ENCODE measurements at places on chromosomes 5 and 9. TPM values are rescaled to one million over a fixed set of nuclear protein-coding genes. Genes with fewer than 3 reads are reported as not detected.

The SLC6A7 gene
- not detected for polyA plus RNA-seq

The FOXE1 gene
- polyA plus RNA-seq, result not detected

The LCNL1 gene
- not detected for polyA plus RNA-seq

The LHX2 gene
- polyA plus RNA-seq, result not detected

The CHSY3 gene
- polyA plus RNA-seq, result not detected

The IL9 gene
- polyA plus RNA-seq, result not detected

GRCh38 chr9:81669041-81669651, 20.2 kb downstream of the TLE1 start:
- H3K4me1 ChIP-seq, result no peaks in the 10 kb centered on the region
- H3K4me3 ChIP-seq, result no peak overlapping the region
- no peak for DNase-seq
- no peaks in the 10 kb centered on the region for H3K27me3 ChIP-seq
- H3K36me3 ChIP-seq, result no peaks in the 10 kb centered on the region
- H3K27ac ChIP-seq, result no peak overlapping the region

GRCh38 chr9:38747941-38748340, 28.0 kb upstream of the FAM240B start:
- H3K4me3 ChIP-seq, result no peak overlapping the region
- peaks cover 2% of the 10 kb centered on the region for H3K27me3 ChIP-seq
- DNase-seq, result no peak
- H3K4me1 ChIP-seq, result no peaks in the 10 kb centered on the region
- H3K36me3 ChIP-seq, result no peaks in the 10 kb centered on the region

- H3K4me1 ChIP-seq, result no peaks in the 10 kb centered on the region
- no peaks in the 10 kb centered on the region for H3K36me3 ChIP-seq
- no peaks in the 10 kb centered on the region for H3K27me3 ChIP-seq
- no peak for DNase-seq
- no peak overlapping the region for H3K4me3 ChIP-seq
Observed at GRCh38 chr5:44900273-44900954, 91.7 kb downstream of the MRPS30 start.

DNA sequence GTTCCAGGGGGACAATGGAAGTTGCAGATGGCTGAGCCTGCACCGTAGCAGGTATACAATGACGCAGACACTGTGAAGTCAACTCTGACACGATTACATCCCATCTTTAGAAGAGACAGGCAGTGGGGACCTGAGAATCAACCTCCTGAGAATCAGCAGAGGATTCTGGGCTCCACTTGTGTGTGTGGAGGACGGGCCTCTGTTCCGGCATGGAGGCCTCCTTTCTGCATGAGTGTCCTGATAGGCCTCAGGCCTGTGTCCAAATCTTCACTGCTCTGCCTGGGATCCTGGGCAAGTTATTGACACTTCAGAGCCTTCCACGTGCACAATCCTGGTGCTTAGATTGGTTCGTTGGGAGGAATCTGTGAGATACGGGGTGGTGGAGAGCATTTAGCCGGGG, 151.2 kb upstream of the COL5A1 start:
- no peaks in the 10 kb centered on the region for H3K36me3 ChIP-seq
- DNase-seq, result peak; percentile 15
- no peaks in the 10 kb centered on the region for H3K27me3 ChIP-seq
- no peak overlapping the region for H3K27ac ChIP-seq

GRCh38 chr5:103476811-103477210, 85.8 kb downstream of the NUDT12 start:
- H3K4me3 ChIP-seq, result no peak overlapping the region
- H3K27me3 ChIP-seq, result no peaks in the 10 kb centered on the region
- H3K4me1 ChIP-seq, result no peaks in the 10 kb centered on the region
- H3K27ac ChIP-seq, result no peak overlapping the region
- H3K36me3 ChIP-seq, result no peaks in the 10 kb centered on the region

GRCh38 chr5:40674661-40675235, 5.0 kb upstream of the PTGER4 start:
- no peaks in the 10 kb centered on the region for H3K27me3 ChIP-seq
- H3K4me1 ChIP-seq, result peaks cover 77% of the 10 kb centered on the region
- no peak for DNase-seq
- no peak overlapping the region for H3K4me3 ChIP-seq

DNA sequence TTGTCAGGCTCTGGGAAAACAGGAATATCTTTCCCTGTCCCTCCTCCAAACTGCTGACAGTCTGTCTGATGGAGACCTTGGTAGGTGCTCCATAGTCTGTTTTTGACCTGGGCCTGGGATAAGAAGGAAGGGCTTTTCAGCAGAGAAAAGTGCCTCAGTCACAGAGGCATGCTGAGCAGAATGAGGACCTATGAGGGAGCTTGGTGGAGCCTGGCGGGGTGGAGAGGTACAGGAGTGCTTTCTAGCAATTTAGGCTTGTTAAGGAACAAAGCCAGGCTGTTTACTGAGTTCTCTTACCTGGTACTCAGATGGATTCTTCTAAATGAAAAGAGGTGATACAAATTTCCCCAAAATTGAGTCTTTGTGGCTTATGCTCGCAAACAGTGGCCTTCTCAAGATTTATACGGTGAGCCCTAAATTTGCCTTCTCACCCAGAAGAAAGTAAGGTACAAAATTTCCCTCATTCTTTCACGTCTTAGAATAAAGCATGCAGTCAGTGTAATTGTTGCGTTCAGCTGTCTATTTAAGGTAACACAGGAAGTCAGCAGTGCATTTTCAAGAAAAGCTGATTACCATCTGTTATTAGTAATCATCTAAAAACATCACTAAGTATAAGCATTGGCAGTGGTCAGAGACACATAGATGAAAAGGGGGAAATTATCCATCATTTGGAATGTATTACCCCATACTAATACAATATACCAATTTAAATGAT, 28.6 kb upstream of the IL13 start:
- peaks cover 5% of the 10 kb centered on the region for H3K4me1 ChIP-seq
- DNase-seq, result no peak
- no peak overlapping the region for H3K4me3 ChIP-seq
- no peak overlapping the region for H3K27ac ChIP-seq

GRCh38 chr9:88355166-88355565, 33.1 kb upstream of the SPIN1 start:
- DNase-seq, result no peak
- H3K27me3 ChIP-seq, result no peaks in the 10 kb centered on the region
- H3K36me3 ChIP-seq, result peaks cover 8% of the 10 kb centered on the region
- no peaks in the 10 kb centered on the region for H3K4me1 ChIP-seq
- H3K27ac ChIP-seq, result no peak overlapping the region
- no peak overlapping the region for H3K4me3 ChIP-seq

DNA sequence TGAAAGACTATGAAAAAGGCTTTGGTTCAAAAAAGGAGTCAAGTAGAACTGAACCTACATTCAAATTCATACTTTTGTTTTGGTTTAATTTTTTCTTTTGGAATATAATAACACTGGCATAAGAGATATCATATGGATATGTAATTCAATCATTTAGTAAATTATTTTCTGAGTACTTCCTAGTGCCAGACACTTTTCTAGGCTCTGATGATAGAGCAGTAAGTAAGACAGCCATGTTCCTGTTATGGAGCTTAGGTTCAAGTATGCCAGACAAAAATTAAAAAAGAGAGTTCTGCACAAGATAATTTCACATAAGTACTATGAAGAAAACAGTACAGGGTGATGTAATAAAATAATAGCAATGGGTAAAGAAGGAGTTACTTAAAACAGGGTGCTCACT, 1074.0 kb downstream of the PTPRD start:
- H3K27me3 ChIP-seq, result no peaks in the 10 kb centered on the region
- H3K4me3 ChIP-seq, result no peak overlapping the region
- no peaks in the 10 kb centered on the region for H3K36me3 ChIP-seq
- no peak overlapping the region for H3K27ac ChIP-seq
- no peak for DNase-seq
- no peaks in the 10 kb centered on the region for H3K4me1 ChIP-seq

Measured in naive thymus-derived CD8-positive, alpha-beta T cell (primary cell).